CD4-positive, alpha-beta T cell treated with Interleukin-17A for 4 hours (primary cell): ENCODE measurements at places on chromosomes 3 and 15.
A peak's percentile ranks its signal among the peaks of the same experiment; 100 is the strongest.

GRCh38 chr3:181948286-181948685 lies 236.6 kb downstream of the SOX2 start:
- no peak for DNase-seq

GRCh38 chr15:63291507-63291906 lies 14.1 kb downstream of the APH1B start:
- DNase-seq, result no peak

GRCh38 chr15:22902046-22902445 lies 63.6 kb downstream of the NIPA2 start:
- no peak for DNase-seq

- DNase-seq, result no peak
Measured at GRCh38 chr3:18097989-18098388, 327.1 kb downstream of the SATB1 start.

- DNase-seq, result no peak
Measured at GRCh38 chr3:38224357-38224756, 41.3 kb upstream of the SLC22A13 start.

GRCh38 chr3:5002174-5002870 lies 23.1 kb downstream of the BHLHE40 start:
- DNase-seq, result peak; percentile 66
